Fibroblast of the conjunctiva (primary cell): ENCODE measurements at places on chromosomes 2 and 18.

DNA sequence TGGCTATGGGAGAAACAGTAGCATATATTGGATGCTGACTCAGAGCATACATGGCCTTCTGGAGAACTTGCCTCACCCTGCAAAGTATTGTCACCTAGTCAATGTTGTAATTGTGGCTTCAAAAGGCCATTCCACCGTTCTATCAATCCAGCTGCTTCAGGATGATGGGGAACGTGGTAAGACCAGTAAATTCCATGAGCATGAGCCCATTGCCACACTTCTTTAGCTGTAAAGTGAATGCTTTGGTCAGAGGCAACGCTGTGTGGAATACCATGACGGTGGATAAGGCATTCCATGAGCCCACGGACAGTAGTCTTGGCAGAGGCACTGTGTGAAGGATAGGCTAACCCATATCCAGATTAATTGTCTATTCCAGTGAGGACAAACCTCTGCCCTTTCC lies 1300.1 kb upstream of the ACVR2A start:
- no peak for DNase-seq

- DNase-seq, result no peak
These were observed 110.3 kb upstream of the RBMS1 start for GRCh38 chr2:160603771-160604510.

DNA sequence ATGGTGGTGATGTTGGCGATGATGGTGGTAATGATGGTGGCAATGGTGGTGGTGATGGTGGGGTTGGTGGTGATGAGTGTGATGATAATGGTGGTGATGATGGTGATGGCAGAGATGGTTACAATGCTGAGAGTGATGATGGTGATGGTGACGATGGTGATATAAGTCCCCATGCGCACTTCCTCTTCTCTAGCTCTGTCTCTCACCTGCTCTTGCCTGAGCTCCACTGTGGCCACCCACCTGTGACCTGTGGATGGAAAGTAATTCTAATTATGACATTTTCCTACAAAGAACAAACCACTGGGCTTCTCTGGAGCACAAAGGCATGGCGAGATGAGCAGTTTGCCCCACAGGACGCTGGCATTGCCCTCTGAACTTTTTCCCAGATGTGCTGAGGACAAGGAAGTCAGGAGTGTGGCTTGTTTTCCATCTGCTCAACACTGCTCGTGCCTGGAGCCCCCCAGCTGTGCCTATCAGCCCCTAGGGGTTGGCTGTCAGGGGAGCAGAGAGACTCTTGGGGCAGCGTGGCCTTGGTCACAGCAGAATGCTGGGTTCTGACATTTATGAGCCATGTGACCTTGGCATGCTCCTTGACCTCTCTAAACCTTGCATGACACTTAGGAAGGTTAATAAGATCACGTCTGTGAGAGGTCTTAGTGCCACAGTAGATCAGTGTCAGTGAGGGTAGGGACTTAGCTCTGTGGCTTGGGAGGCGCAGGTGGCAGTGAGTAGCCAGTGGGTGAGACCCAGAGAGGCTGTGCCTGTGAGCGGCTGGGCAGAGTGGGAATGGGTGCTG lies 68.4 kb downstream of the RRM2 start:
- DNase-seq, result no peak

- DNase-seq, result no peak
These were observed 8.6 kb downstream of the RUFY4 start for GRCh38 chr2:218077464-218078216.

- DNase-seq, result peak; percentile 42
These were observed 88.0 kb downstream of the COMMD1 start for GRCh38 chr2:61993422-61994024.

- no peak for DNase-seq
These were observed 13.2 kb downstream of the ASIC4 start for GRCh38 chr2:219527472-219527871.

DNA sequence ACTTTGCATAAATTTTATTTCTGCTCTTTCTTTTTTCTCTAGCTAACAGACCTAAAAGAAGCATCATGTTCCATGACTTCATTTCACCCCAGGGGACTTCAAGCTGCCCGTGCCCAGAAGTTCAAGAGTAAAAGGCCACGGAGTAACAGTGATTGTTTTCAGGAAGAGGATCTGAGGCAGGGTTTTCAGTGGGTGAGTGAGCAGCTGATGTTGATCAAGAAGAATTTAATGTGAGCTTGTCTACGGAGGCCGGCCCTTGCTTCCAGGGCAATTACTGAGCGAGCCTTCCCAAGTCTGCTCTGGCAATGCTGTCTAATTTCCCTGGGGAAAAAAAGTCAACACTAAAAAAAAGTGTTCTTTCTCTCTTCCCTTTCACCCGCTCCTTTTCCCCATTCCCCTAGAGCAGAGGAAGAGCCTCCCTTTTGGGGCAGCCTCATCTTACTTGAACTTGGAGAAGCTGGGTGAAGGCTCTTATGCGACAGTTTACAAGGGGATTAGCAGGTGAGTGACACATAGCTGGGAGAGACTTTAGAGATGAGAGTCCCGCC lies 1.2 kb downstream of the CDK15 start:
- peak; percentile 93 for DNase-seq

- peak; percentile 95 for DNase-seq
These were observed 251.9 kb downstream of the TTC32 start for GRCh38 chr2:19649785-19650380.

DNA sequence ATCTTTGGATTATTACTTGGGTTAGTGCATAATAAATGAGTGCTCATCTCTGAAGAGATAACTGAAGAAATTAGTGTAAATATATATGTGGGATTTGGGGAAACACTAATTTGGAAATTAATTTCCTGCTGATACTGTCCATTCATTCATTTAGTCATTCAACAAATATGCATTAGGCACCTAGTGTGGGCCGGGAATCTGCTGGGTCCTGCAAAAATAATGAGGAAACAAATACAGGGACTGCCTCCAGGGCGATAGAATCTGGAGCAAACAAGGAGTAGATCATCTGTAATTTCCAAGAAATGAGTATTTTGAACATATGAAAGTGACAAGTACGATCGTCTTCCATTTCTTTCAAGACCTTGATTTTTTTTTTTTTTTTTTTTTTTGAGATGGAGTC lies 203.7 kb upstream of the LYPD1 start:
- no peak for DNase-seq

- no peak for DNase-seq
These were observed 3.9 kb upstream of the TYMS start for GRCh38 chr18:653512-653911.

DNA sequence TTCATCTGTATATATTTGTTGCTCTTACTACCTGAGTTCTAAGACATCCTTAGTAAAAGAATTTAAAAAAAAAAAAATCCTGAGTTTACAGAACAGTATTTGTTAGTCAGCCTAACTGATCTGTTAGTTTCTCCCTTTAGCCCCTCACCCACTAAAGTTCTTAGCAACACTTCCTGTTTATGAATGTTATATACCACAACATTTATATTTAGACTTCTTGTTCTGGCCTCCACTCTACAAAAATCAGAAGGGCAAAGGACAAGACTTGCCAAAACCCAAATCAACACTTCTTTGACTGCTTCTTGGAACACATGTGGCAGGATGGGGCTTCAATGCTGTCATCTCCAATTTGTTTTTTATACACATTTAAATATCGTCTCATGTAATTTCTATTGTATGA lies 71.1 kb downstream of the MGAT5 start:
- DNase-seq, result no peak

DNA sequence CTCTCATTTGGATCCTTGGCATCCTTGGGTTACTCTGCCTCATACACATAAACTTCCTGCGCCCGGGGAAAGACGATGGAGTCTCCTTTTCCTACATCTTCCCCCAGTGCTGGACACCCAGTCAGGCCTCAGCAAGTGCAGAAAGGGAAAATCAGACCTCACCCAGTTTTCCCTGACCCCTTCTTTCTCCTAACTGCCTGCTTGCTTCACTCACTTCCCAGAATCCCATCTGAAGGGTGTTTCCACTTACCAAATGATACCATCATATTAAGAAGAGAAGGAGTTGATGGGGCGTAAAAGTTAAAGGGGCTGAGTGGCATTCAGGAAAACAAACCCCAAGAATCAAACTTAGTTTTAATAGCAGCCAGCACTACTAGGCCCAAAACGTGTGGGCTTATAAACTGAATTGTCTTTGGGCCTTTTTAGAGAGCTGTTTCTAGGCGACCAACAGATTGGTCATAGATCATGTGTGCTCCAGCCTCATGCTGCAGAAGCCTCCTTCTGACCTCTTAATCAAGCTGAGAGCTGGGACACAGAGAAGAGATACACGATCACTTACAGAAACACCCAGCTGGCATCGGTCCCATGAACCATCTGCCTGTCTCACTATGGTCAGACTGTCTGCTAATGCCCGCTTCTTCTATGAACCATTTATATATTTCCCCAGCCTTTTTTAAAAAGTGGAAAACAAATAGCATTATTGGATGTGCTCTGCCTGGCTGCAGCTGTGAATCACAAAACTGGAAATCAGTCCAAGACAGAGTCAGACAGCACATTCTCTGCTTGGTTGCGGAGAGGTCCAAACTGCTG lies 165.7 kb upstream of the SLC14A2 start:
- peak; percentile 62 for DNase-seq

DNA sequence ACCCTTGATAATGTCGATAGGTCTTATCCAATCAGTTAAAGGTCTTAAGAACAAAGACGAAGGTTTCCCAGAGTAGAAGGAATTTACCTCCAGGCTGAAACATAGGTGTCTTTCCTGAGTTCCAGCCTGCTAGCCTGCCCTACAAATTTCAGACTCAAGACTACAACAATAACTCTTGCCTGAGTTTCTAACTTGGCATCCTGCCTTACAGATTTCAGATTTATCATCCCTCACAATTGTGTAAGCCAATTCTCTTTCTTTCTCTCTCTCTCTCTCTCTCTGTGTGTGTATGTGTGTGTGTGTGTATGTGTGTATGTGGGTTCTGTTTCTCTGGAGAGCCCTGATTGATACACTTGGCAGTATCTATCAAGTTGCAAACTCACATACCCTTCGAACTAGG lies 37.2 kb upstream of the B4GALT6 start:
- DNase-seq, result no peak

- DNase-seq, result no peak
These were observed 796 bp downstream of the RFTN2 start for GRCh38 chr2:197674591-197674990.

- DNase-seq, result no peak
These were observed 218.4 kb upstream of the TRIB2 start for GRCh38 chr2:12498286-12498685.

DNA sequence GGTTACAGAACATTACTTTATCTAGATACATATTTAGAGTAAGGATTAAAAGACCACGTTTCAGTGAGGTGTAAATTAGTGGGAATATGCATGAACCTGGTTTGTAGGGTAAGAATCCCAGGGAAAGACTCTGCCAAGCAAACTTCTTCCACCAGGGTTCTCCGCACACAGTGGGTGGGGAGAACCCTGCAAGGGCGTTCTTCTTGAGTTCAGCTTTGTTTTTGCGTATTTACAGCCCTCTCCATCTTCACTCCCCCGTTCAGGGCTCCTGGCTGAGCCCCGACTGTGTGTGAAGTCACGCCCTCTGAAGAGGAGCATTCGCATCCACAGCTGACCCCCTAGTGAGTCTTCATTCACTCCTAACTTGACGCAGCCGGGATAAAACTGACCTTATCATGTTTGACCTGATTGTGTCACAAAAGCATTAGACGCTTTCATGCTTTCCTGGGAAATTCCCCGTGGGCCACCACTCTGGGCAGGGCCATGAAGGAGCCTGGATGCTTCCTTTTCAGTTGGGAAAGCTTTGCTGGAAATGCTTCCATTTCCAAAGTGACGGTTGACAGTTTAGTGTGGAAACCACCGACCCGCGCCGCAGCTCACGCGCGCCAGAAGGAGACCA lies 1.0 kb downstream of the ALKAL2 start:
- no peak for DNase-seq

DNA sequence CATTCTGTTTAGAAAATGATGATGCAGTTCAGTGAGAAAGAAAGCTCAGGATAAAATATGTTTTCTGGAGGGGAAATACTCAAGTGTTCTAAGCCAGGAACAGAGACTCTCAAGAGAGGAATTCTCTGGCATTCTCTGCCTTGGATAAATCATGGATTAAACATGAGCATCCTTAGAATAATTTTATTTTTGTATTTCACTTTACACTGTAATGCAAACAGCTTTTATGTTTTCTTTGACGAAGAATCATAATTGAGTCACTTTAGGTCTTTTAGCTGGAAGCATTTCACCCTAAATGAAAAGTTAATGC lies 11.1 kb downstream of the GDF7 start:
- no peak for DNase-seq

DNA sequence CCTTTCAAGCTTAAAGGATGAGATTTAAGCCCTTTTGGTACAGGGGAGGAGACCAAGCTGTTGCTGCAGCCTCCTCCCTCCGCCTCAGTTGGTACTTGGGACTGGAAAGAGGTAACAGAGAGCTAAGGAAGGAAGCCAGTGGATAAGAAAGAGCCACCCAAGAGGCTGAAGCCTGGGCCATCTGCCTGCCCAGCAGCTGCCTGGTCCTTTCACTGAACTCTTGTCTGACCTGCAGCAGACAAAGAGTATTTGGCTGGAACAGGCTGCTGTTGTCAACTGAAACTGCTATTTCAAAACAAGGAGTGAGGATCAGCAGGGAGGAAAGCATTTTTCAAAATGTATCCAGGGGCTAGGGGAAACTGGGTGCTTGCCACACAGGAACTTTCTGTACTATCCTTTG lies 30.3 kb downstream of the TNS1 start:
- DNase-seq, result no peak

DNA sequence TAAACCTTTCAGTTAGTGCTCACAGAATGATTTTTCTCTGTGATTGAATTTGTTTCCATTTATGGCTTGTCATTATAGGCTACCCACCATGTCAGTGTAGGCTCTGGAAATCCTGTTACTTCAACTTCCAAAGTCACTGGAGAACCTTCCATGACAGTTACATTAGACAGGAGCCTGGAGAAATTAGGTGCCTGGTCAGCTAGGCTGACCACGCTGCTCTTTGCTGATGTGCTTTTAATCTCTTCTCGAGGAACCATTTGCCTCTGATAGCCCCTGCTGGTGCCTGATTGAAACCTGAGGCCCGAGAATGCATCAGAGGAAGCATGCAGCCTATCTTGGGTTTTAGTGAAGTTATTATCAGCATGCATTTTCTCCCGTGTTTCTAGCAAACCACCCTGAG lies 29.6 kb upstream of the TTN start:
- DNase-seq, result no peak

GRCh38 chr2:154698721-154699574 lies 453 bp downstream of the KCNJ3 start:
- DNase-seq, result no peak
